ENCODE measurements at places on chromosomes 4 and X.
A peak's percentile ranks its signal among the peaks of the same experiment; 100 is the strongest.

- no peak for DNase-seq
- no peaks in the 10 kb centered on the region for H3K27me3 ChIP-seq
- no peaks in the 10 kb centered on the region for H3K36me3 ChIP-seq
- H3K27ac ChIP-seq, result no peak overlapping the region
Observed at GRCh38 chrX:39311646-39312045, 510.4 kb downstream of the MID1IP1 start.

DNA sequence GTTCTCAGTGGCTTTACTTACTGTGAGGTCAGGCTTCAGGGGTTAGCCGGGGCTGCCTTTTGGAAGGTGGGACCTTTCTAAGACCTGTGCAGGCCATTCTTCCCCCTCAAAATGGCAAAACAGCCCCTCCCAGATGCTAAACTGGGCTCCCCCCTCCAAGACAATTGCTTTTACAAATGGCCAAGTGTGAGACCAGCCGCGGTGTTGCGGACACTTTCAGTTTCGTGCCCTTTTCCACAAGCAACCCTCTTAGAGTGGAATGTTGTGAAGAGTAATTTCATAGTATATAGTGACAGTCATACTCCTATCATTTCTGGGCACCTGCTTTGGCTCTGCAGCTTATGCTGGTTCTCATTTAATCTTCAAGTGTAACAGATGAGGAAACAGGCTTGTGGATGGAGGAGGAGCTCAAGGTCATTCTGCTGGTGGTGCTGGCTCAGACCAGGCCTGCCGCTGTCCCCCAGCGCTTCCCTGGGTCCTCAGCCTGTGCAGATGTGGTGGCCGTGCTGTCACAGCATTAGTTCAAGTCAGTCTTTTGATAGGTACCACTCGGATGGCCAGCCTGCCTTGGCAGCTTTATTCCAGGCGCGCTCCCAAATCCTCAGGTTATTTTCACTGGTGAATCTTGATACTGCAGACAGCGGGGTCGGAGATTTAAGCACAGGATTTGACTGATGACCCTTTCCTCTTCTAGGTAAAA lies 55.0 kb upstream of the TADA2B start:
- DNase-seq, result no peak
- peaks cover 29% of the 10 kb centered on the region for H3K4me1 ChIP-seq
- no peaks in the 10 kb centered on the region for H3K27me3 ChIP-seq
- no peak overlapping the region for H3K27ac ChIP-seq

DNA sequence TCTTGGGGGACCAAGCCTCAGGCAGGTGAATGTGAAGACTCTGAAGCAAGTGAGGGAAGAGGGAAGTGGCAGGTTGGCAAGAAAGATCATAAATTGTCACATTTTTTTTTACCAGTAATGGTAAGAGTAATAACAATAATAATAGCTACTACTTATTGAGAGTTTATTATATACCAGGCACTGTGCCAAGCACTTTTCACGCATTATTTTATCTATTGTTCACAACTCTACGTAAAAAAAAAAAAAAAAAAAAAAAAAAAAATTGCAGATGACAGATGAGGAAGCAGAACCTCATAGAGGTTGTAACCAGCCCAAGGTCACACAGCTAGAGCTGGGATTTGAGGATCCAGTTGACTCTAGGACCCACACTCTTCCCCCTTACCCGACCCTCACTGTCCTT lies 40.9 kb downstream of the TSC22D3 start:
- DNase-seq, result no peak
- peak overlapping the region; percentile 87 for H3K27ac ChIP-seq
- no peaks in the 10 kb centered on the region for H3K27me3 ChIP-seq
- H3K36me3 ChIP-seq, result no peaks in the 10 kb centered on the region

DNA sequence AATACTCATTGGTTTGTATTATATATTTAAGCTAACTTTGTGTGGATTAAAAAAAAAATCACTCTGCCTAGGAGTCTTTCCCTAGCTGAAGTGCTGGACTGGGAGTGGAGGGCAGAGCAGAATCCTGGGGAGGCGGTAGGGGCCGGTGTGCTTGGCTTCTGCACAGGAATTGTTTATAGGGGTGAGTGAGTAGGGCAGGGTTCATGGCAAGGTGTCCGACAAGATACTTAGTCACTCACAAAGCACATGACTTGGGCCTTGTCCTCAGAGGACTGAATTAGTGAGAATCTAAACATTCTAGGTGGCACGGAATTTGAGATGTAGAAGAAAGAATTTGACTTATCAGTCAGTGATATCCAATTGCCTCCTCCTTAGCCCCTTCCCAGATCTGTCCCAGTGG lies 32.2 kb downstream of the FNIP2 start:
- H3K27ac ChIP-seq, result no peak overlapping the region
- H3K4me1 ChIP-seq, result no peaks in the 10 kb centered on the region
- no peaks in the 10 kb centered on the region for H3K27me3 ChIP-seq
- no peaks in the 10 kb centered on the region for H3K36me3 ChIP-seq
- no peak for DNase-seq

- H3K36me3 ChIP-seq, result no peaks in the 10 kb centered on the region
- no peak overlapping the region for H3K4me3 ChIP-seq
- DNase-seq, result no peak
- H3K27ac ChIP-seq, result no peak overlapping the region
- no peaks in the 10 kb centered on the region for H3K27me3 ChIP-seq
Observed at GRCh38 chr4:160316036-160316435, 1213.2 kb downstream of the RAPGEF2 start.

All from thyroid gland (tissue), 4 donors.